Activated naive CD4-positive, alpha-beta T cell treated with anti-CD3 and anti-CD28 coated beads for 36 hours (primary cell): ENCODE measurements at places on chromosomes 7 and 10. TPM values are rescaled to one million over a fixed set of nuclear protein-coding genes. Genes with fewer than 3 reads are reported as not detected.
A peak's percentile ranks its signal among the peaks of the same experiment; 100 is the strongest.

Gene SLC13A4
- total RNA-seq = not detected

Gene LYZL1
- total RNA-seq = not detected

Gene HOXA10
- total RNA-seq = not detected

Gene PTF1A
- total RNA-seq = not detected

Gene ABCB8
- 47.8 TPM for total RNA-seq

Gene TMEM229A
- total RNA-seq = not detected

Gene TPK1
- total RNA-seq = 26.4 TPM

Gene AASS
- 2.2 TPM for total RNA-seq

Gene KLF6
- 78.9 TPM for total RNA-seq

GRCh38 chr10:33321516-33321915 lies 13.0 kb downstream of the NRP1 start:
- no peak for DNase-seq

GRCh38 chr10:124072541-124072940 lies 20.9 kb downstream of the CHST15 start:
- no peak for DNase-seq

- peak; percentile 56 for DNase-seq
Observed at GRCh38 chr10:110209926-110210673, 2.7 kb downstream of the MXI1 start.

DNA sequence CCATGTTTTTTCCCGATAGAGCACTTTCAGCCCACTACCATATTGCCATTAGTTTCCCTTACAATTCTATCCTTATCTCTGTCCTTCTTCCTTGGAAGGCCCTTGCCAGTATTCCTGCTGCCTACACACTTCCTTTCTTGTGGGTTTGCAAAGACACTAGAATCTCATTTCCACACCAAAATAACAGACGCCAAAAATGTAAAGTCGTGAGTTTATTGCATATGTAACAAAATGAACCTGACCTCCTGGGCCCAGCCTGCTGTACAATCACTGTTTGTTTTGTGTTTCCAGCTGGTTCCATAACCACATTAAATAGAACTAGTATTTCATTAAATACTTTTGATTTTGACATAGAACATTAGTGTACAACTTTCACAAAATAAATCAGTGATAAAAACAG lies 116.7 kb downstream of the SMURF1 start:
- no peak for DNase-seq

- DNase-seq = no peak
Observed at GRCh38 chr10:4162571-4163286, 377.7 kb upstream of the KLF6 start.

DNA sequence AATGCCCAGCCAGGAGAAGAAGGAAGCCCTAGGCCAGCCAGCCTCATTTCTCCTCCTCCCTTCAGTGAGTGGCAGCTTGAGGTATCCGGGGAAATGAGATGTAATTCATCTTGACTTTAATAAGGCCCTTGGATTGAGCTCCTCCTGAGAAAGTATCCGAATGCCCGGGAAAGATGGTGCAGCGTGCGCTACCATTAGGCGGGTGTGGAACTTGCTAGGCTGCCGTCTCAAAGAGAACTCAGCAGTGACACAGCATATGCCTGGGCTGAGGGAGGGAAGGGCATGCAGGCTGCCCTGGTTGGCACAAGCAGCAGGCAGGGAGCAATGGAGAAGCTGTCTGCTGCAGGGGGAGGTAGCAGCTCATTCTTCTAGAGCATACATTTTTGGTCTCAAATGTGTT lies 659.8 kb upstream of the FOXK1 start:
- no peak for DNase-seq

DNA sequence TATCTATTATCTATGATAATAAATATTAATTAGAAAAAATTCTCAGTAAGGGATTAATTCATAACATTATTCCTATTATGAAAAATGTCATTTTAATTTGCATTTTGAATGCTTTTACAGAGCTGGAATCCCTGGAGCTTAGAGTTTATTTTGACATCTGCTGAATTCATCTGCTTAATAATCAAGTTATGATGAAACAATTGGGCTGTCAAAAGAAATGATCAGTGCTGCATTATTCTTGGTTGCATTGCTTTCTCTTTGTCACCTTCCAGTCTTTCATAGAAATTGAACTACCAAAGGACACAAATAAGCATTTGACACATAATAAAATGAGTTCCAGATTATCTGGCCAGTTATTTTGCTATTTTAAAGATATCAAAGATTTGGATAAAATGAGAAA lies 40.0 kb upstream of the MACC1 start:
- DNase-seq = no peak

DNA sequence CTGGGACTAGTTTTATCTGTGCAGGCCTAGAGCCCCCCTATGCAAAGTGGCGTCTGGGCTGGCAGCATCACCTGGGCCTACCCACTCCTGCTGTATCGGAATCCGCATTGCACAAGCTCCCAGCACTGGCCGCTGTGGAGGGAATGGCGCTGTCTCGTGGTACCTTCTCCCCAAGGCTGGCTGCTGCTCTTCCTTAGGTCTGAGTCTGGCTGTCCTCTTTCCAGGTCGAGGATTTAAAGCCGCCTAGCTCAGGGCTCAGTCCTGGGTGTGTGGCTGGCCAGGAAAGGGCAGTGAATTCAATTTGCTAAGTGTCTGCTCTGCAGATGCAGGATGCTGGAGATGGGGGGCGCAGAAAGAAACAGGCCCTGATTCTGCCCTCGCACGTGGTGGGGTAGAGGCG lies 44.7 kb downstream of the MGMT start:
- no peak for DNase-seq

- DNase-seq = peak; percentile 72
Observed at GRCh38 chr7:139618482-139619366, 95.2 kb downstream of the CLEC2L start.

GRCh38 chr7:108805808-108806397 lies 236.2 kb downstream of the DNAJB9 start:
- no peak for DNase-seq

GRCh38 chr10:71687077-71687476 lies 32.5 kb downstream of the C10orf105 start:
- DNase-seq = no peak

DNA sequence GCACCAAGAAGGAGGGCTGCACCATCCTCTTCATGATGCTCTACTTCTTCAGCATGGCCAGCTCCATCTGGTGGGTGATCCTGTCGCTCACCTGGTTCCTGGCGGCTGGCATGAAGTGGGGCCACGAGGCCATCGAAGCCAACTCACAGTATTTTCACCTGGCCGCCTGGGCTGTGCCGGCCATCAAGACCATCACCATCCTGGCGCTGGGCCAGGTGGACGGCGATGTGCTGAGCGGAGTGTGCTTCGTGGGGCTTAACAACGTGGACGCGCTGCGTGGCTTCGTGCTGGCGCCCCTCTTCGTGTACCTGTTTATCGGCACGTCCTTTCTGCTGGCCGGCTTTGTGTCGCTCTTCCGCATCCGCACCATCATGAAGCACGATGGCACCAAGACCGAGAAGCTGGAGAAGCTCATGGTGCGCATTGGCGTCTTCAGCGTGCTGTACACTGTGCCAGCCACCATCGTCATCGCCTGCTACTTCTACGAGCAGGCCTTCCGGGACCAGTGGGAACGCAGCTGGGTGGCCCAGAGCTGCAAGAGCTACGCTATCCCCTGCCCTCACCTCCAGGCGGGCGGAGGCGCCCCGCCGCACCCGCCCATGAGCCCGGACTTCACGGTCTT lies 1.9 kb downstream of the FZD1 start:
- DNase-seq = no peak

- DNase-seq = no peak
Observed at GRCh38 chr7:16589881-16590280, 55.7 kb downstream of the ANKMY2 start.

GRCh38 chr10:114852197-114852596 lies 30.6 kb downstream of the FHIP2A start:
- no peak for DNase-seq

DNA sequence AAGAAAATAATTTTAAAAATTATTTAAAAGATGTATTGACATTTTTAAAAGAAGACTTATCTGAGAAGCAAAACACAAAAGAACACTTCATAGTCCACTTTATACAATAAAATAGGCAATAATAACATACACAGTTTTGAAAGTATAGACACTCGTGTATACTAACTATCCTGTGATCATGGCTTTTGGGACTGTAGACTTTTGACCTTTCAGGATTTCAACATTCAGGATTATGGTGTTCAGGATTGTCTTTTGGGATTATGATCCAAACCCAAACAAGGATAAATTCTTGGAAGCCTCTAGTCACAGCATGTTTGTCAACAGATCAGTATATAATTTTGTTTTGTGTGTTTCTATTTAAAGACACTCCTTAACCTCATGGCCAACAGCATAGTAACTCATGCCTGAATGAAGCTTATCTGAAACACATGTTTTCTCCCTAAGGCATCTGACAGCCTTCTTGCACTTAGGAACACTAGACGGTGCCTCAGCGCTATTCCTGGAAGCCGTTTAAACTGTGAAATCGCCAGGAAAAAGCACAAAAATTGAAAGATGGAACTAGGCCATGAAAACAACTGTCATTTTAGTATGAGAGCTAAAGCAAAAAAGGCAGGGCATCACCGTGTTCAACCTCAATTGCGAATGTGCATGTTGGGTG lies 29.9 kb downstream of the GSAP start:
- DNase-seq = no peak

- DNase-seq = no peak
Observed at GRCh38 chr7:108307595-108307994, 148.6 kb downstream of the NRCAM start.
